T47D (cell line): ENCODE measurements at places on chromosomes 11 and 22.

DNA sequence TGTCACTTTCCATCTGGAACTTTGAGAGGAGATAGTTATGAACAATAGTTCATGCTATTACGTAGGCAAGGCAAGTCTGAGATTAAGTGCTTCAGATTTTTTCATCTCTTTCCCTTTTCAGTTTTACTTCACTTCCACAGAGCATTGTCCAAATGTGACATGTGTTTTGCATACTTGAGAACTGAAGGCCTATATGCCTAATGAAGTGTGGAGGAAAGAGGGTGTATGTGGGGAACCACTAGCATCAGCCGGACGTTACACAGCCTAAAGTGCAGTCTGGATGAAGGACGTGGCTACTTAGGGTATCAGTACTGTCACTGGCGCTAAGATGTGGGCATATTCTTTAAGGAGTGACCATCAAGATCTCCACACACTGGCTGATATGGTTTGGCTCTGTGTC is 26.2 kb downstream of the FANCF start:
- no peak for DNase-seq

GRCh38 chr11:34180040-34180813 is 74.8 kb downstream of the NAT10 start:
- DNase-seq: no peak

DNA sequence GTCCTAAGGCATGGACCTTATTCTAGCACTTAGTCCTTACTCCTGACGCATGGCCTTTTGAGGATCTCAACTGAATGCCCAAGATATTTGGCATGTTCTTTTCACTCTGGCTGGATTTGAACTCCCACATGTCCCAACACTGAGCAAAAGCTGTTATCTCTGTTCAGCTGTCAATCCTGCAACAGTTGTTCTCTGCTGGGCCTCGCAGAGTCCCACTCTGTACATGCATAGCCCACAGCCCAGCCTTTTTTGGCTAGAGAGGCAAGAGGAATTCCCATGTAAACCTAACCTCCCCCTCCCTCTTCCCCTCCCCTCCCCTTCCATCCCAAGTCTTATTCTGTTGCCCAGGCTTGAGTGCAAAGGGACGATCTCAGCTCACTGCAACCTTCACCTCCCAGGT is 21.8 kb upstream of the DRG1 start:
- DNase-seq: no peak

GRCh38 chr11:111612224-111612623 is 10.0 kb downstream of the SIK2 start:
- DNase-seq: no peak

DNA sequence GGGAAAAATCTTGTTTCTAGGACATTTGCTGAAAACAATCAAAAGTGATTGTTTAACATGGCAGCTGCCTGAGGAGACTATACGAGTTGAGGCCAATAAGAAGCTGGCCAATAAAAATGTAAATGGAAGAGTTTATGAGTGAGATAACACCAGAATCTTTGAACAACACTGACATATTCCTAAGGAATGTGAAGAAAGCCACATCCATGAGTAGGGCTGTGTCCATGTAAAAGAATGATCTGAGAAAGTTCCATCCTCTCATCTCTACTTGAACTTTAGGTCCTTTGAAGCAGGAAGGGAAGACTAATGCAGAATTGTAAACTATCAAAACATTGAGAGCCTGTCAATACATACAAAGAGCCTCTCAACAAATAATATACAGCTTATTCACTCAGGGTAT is 6.9 kb upstream of the CHORDC1 start:
- DNase-seq: no peak
